ENCODE measurements at places on chromosomes 3 and 15.

DNA sequence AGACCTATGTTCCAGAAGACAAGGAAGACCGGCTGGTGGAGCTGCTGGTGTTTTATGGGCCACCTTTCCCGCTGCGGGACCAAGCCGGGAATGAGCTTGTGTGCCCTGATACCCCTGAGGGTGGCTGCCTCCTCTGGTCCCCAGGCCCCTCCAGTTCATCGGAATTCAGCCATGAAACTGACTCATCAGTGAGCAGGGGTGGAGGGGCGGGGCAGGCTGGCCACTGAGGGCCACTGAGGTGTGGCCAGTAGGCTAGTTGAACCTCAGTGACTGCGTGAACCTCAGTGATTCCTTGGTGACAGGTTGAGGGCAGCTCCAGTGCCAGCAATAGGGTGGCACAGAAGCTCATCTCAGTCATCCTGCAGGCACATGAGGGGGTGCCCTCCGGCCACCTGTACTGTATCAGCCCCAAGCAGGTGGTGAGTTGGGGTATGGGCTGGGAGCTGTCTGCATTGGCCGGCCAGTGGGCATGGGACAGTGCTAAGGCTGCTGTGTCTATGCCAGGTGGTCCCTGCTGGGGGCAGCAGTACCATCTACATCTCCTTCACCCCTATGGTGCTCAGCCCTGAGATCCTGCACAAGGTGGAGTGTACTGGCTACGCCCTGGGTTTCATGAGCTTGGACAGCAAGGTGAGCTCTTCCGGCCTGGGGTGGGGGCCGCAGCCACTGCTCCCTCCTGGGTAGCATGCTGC is 20.3 kb downstream of the ACAA1 start:
- no peak for DNase-seq

DNA sequence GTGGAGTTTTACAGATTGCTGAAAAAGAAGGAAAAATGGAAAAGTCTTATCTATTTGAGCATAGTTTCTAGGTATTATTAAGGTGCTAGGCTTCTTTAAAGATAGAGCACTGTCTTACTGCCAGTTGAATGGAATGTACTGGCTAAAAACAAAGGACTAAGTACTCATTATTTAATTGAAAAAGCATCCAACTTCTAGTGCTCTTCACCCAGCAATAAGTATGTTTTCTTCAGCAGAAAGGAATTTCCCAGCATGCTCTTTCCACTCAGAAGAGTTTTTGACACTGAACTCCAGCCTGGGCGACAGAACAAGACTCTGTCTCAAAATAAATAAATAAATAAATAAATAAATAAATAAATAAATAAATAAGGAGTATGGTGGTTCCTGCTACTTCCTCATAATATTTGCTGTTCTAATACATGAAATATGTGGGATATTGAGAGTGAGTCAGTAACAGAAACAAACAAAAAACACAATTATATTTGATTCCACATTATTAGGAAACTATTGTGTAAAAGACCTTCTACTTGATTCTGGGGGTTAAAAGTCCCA is 70.6 kb downstream of the ATP13A4 start:
- no peak for DNase-seq

DNA sequence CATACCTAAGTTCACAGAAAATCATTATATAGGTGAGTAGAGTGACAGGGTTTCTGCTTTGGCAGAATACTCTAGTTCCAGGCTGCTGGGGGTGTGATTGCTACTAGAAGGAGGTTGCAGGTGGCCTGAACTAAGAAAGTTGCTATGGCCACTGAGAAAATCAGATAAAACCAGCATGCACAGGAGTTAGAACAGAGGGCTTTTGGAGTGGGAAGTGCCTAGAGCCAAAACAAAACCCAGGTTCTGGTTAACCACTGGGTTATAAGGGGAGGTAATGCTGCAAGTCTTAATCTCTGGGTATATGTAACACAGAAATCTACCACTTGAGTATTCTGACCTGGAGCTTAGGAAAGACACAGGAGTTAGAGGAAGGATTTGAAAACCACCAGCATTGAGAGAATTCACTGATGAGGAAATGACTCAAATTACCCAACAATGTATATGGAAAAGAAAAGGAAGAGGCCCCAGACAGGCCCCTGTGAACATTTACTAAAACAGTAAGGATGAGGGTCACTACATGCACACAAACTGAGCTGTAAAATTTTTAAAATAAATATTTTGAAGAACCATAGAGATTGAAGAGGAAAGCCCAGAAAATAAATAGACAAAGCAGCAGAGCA is 60.0 kb downstream of the PLOD2 start:
- DNase-seq = no peak

DNA sequence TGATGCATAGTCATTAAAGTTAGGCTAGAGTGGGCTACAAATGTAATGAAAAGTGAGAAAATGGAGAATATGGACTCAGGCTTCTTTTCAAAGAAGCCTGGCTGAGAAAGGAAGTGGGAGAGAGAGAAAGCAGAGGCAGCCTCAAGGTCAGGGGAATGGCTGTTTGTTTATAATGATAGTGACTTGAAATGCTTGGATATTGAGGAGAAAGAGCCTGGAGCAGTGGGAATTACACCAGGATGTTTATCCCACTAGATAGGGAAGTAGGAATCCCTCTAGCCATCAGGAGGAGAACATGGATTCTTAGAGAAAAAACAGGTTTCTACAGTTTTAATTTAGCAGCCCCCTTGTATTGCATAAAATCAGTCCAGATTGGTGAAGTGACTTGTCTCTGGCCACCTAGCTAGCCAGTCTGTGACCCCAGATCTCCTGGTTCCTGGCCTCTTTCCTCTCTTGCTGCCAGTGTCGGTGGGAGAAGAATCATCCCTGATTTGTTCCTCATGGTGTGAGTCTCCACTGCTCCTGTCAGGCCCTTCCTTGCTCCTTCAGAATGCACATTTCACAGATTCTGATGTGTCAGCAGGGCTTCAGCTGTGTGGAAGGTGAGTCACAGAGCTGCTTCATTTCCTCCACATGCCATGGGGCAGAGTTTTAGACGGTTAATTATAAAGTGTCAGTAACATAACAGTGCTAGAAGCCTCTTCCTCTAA is 32.9 kb downstream of the SEMA6D start:
- peak; percentile 7 for DNase-seq

- no peak for DNase-seq
Measured at GRCh38 chr3:170584585-170585007, 1.3 kb downstream of the SLC7A14 start.

GRCh38 chr3:172626021-172626640 is 84.7 kb downstream of the NCEH1 start:
- DNase-seq = no peak

DNA sequence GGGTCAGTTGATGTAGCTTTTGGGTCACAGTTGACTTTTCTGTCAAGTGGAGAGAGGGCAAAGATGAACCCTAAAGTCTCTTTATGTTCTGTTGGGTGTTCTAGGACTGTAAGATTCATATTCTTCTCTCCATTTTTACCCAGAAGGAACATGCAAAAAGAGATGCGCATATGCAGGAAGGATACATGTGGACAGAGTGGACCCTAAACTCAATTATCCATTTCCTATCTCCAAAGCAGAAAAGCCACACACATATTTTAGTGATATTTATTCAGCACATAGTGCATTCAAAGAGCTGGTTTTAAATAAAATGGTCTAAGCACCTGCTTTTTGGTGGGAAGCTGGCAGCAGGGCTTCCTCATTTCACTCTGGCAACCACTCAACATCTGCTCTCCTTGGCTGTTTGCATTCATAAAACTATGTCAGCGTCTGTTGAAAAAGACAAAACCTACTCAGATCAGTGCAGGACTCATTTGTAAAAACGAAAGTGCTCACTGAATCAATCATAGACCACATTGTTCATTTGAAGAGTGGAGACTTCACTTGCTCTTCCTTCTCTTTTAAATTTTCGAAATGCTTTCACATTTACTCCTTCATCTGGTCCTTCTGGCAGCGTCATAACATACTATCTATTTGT is 96.6 kb downstream of the SEMA6D start:
- DNase-seq = no peak

GRCh38 chr3:14869917-14870782 is 51.4 kb downstream of the FGD5 start:
- DNase-seq = no peak

GRCh38 chr15:39207532-39208115 is 373.3 kb upstream of the THBS1 start:
- no peak for DNase-seq

DNA sequence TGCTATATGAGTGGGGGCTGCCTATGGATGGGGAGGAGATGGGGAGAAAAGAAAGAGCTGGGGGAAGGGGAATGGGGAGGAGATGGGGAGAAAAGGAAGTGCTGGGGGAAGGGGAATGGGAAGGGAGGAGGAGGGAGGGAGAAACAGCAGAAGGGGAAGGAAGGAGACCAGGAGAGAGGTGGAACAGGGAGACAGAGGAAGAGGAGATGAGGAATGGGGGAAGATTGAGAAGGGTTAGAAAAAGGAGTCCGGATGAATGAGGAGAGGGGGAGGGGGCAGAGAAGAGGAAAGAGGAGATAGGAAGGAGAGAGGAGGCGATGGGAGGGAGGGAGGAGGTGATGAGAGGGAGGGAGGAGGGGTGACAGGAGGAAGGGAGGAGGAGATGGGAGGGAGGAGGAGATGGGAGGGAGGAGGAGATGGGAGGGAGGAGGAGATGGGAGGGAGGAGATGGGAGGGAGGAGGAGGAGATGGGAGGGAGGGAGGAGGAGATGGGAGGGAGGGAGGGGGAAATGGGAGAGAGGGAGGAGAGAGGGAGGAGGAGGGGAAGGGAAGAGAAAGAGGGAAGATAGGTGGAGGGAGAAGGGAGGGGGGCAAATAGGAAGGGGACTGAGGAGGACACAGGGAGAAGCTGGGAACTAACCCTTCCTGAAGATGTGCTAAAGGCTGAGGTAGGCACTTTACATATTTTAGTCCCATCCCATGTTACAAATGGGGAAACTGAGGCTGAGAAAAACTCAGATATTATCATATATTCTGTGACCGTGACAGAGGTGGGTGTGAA is 6.6 kb upstream of the BCL2L10 start:
- no peak for DNase-seq

DNA sequence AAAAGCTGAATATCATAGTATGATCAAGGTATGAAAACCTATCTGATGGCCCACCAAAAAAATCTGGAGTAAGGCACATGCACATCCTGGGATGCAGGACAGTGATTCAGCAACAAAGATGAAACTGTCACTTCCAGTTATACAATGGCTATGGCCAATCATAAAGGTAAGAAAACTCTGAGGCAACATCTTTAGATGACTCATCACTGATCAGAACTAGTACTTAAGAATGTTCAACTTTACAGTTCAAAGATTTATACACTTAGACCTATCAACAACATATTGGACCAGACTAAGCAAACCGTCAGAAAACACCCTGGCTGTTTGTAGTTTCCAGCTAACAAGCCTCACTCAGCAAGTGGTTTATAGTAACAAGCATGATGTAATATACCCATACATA is 21.3 kb upstream of the PLCH1 start:
- DNase-seq = no peak

DNA sequence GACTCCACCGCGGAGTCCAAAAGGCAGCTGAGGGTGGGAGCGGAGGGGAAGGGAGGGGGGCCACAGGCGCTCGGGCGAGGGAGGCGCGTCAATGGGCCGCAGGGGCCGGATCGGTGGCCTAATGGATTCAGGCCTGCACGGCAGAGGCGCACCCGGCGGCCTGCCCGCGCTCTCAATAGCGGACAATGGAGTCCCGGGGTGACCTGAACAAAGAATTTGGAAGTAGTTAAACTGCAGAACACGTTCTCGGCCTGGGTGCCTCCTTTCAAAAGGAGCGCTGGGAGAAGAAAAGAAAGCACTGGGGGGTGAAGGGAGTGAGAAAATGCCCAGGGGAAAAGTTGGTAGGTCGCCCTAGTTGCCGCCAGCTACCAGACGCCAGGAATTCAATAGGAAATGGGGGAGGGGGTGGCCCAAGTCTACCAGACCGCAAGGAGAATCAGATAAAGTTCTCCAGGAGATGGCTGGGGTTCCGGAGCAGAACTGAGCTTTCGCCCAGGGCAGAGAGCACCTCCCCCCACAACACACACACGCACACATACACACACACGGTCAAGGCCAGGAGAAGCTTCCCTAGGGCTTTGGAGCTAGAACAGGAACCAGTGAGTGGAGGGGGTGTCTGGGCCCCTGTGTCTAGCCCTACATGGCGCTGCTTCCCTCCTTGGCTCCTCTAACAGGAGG is 25.8 kb upstream of the POLG start:
- DNase-seq = no peak

DNA sequence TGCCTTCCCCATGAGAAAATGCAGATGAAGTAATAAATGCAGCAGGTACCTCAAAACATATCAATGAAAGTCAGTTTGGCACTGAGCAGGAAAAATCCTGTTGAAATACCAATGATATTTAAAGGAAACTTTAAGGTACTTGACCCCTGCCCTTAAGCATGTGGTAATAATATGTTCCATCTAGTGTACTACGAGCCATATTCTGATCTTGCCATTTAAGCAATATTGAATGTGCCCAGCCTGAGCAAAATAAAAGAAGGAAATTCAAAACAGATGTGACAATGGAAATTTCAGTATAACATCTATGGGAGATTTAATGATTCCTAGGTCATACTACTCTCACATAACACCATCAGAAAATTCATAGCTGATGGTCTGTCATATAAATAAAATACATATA is 191.8 kb upstream of the CGNL1 start:
- no peak for DNase-seq

DNA sequence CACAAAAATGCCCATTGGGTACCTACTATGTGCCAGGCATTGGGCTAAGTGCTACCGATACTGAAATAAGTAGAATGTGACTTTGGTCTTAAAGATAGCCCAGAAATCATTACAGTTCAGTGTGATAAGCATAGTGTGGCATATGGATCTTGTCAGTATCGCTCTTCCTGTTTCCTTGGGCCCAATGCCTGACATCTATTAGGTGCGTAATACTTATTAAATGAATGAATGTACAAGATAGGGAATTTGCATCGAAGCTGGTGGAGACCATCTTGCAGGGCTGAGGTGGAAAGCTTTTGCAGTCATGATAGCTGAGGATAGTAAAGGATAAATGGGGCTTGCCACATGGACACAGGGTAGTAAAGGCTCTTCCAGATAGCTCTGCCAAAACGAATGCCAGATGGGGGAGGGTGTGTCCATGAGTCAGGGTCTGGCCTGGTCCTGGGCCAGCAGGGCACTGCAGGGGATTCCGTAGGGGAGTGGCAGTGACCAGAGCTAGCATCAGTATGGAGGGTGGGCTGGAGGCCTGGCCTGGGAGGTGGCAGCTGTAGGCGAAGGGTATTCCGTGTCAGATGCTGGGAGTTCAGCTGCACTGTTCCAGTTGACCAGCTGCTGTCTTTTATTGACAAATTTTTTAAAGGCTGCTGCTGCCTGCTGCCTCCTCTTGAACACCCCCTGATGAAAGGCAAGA is 23.5 kb downstream of the TSEN2 start:
- DNase-seq = no peak

- DNase-seq = peak; percentile 27
Measured at GRCh38 chr3:69770219-69770618, 31.0 kb downstream of the MITF start.
